M059J (cell line): ENCODE measurements at places on chromosomes 6 and 20. TPM values are rescaled to one million over a fixed set of nuclear protein-coding genes. Genes with fewer than 3 reads are reported as not detected.

- DNase-seq, result no peak
Observed at GRCh38 chr6:136961848-136962247, 39.7 kb downstream of the SLC35D3 start.

SLC4A11 gene
- 0.54 and 1.2 TPM in 2 replicates for total RNA-seq

- no peak for DNase-seq
Observed at GRCh38 chr20:10012464-10012863, 22.3 kb upstream of the ANKEF1 start.

- no peak for DNase-seq
Observed at GRCh38 chr6:77879527-77879926, 226.7 kb downstream of the MEI4 start.

GRCh38 chr6:48641544-48641943 lies 530.5 kb upstream of the PTCHD4 start:
- peak; percentile 95 for DNase-seq

HLA-DRB1 gene
- 0.17 TPM in 1 of 2 replicates, not detected in the other for total RNA-seq

- DNase-seq, result peak; percentile 64
Observed at GRCh38 chr6:4776493-4777393, 539 bp downstream of the CDYL start.

TDRD6 gene
- 0.02 TPM in 1 of 2 replicates, not detected in the other for total RNA-seq

- DNase-seq, result no peak
Observed at GRCh38 chr6:16582446-16583143, 178.7 kb downstream of the ATXN1 start.

NT5E gene
- 171 and 207 TPM in 2 replicates for total RNA-seq

DNA sequence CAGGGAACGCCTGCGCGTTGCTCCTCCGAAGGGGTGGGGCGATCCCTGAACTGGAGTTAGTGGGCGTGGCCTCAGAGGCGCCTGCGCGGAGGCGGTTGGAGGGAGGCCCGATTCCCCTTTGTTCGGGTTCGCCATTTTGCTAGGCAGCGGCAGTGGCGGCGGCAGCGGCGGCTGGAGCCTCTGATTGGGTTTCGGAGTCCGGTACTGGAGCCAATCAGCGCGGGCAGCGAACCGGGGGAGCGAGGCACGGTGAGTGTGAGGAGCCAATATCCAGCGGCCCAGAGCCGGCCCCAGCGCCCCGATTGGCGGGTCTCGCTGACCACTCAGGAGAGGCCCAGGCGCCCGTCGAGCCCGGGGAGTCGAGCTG lies at the start of gene NFYA:
Gene NFYA, plus strand, starts transcription at position 139 of the 367 bp plus-strand sequence. CDS start 6,116 bp downstream, outside the sequence.
- peak; percentile 99 for DNase-seq

ENPP5 gene
- 0.22 and 1.0 TPM in 2 replicates for total RNA-seq

GRCh38 chr6:29943053-29943966 lies 978 bp downstream of the HLA-A start:
- no peak for DNase-seq

GRCh38 chr6:39065561-39065960 lies 17.0 kb downstream of the GLP1R start:
- DNase-seq, result no peak

ADGRB3 gene
- 0.62 and 2.0 TPM in 2 replicates for total RNA-seq

GRCh38 chr20:38674092-38674764 lies 50.1 kb upstream of the SLC32A1 start:
- no peak for DNase-seq

LINC00237 gene
- not detected in 2 replicates for total RNA-seq

SIGLEC1 gene
- not detected in 2 replicates for total RNA-seq

MAK gene
- 0.20 and 0.44 TPM in 2 replicates for total RNA-seq

DNA sequence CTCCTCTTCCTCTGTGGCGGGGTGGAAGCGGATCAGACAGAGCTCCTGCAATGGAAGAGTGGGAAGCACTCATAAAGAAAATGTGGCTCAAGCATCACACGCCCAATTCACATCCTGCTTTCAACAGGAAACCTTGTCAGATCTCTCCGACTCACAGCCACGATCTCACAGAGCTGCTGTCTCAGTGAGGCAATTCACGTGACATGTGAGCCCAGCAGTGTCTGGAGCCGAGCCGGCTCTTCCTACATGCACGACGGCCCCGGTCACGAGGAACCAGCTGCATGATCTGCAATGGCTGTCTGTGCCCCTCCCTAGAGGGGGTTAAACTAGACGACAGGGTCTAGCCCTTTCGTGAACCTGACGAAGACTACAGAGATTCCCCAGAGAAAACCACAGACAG lies 29.5 kb upstream of the TCFL5 start:
- DNase-seq, result no peak

DNA sequence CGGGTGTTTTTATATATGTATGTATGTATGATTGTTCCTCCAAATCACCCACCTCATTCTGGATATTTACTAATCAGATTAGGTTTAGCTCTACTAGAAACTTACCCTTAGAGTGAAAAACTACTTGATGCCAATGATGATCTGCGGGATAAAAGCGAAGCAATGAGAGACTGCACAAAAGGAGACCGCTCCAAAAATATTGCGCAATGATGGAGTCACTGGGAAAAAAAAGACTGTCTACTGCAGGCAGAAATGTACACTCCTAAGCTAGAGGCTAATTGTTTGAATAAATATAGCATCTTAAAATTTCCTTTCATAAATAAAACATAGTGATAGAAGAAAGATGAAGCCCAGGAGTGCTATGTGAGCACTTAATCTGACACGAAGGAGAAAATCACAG lies 7.3 kb downstream of the RAB32 start:
- DNase-seq, result no peak

GRCh38 chr20:25090492-25091429 lies 8.8 kb upstream of the VSX1 start:
- DNase-seq, result no peak
